ENCODE measurements at places on chromosomes 16 and 17.

DNA sequence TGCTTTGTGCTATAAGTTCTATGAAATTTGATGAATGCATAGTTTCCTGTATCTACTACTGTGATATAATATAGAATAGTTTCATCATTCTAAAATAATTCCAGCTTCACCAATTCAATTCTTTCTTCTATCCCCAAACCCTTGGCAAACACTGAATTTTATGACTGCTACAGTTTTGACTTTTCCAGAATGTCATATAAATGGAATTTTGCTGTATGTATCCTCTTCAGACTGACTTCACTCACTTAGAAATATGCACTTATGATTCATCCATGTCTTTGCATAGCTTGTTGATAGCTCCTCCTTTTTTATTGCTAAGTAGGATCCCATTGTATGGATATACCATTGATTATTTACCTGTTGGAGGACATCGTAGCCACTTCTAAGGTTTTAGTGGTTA lies 89.1 kb upstream of the HS3ST3A1 start:
- no peaks in the 10 kb centered on the region for H3K4me1 ChIP-seq
- H3K4me3 ChIP-seq = no peak overlapping the region
- no peaks in the 10 kb centered on the region for H3K36me3 ChIP-seq
- H3K27me3 ChIP-seq = no peaks in the 10 kb centered on the region
- H3K27ac ChIP-seq = no peak overlapping the region

GRCh38 chr17:50200457-50201275 lies 765 bp downstream of the COL1A1 start:
- H3K4me3 ChIP-seq = peak overlapping the region; percentile 58
- no peaks in the 10 kb centered on the region for H3K36me3 ChIP-seq
- no peaks in the 10 kb centered on the region for H3K27me3 ChIP-seq
- H3K27ac ChIP-seq = peak overlapping the region; percentile 67
- H3K4me1 ChIP-seq = peaks cover 7% of the 10 kb centered on the region
- DNase-seq = peak; percentile 93

GRCh38 chr17:28871056-28871579 lies 16.3 kb downstream of the ERAL1 start:
- H3K4me1 ChIP-seq = no peaks in the 10 kb centered on the region
- no peak for DNase-seq
- no peak overlapping the region for H3K4me3 ChIP-seq
- no peak overlapping the region for H3K27ac ChIP-seq
- H3K36me3 ChIP-seq = no peaks in the 10 kb centered on the region

DNA sequence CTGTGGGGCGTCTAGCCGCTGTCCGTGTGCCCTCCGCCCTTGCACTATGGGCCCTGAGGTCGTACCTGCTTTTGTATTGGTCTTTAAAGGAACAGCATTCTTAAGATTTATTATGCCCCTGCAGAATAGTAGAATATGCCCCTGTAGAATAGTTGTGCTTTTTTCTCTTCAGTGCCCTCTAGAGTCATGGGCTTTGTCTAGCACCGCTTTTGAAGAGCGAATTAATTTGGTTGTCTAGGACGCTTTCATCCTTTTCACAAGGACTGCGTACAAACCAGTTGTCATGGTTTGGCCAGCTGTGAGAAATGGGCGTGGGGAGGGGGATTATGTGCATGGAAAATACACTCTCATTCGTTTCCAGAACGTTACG lies 621 bp downstream of the CEP95 start:
- peaks cover 42% of the 10 kb centered on the region for H3K4me1 ChIP-seq
- no peak for DNase-seq
- H3K4me3 ChIP-seq = peak overlapping the region; percentile 97
- peaks cover 10% of the 10 kb centered on the region for H3K36me3 ChIP-seq
- peak overlapping the region; percentile 100 for H3K27ac ChIP-seq

Measured in psoas muscle (tissue), 8 donors.